Kidney (tissue), 22 donors: ENCODE measurements at places on chromosomes 6 and 20.

DNA sequence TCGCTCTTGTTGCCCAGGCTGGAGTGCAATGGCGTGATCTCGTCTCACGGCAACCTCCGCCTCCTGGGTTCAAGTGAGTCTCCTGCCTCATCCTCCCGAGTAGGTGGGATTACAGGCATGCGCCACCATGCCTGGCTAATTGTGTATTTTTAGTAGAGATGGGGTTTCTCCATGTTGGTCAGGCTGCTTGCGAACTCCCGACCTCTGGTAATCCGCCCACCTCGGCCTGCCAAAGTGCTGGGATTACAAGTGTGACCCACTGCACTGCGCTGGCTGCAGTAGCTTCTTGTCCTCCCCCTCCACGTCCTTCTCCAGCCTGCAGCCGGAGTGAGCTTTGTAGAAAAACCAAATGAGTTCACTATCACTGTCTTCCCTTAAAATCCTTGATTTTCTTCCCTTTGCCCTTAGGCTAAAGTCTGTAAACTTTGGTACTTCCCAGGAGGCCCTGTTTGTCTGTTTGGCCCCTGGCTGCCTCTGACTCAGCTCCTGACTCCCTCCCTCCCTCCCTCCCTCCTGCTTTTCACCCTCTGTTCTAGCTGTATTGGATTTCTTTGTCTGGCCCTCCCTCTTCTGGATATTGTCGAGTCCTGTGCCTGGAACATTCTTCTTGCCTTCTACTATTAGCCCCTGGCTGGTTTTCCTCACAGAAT, 12.9 kb downstream of the PARD6B start:
- peak; percentile 88 for DNase-seq

- DNase-seq = no peak
Measured at GRCh38 chr6:47241742-47242482, 67.8 kb downstream of the TNFRSF21 start.

- no peak for DNase-seq
Measured at GRCh38 chr6:133551436-133551835, 310.3 kb downstream of the EYA4 start.

GRCh38 chr6:154039231-154039842, at the start of gene OPRM1:
OPRM1 (plus strand) TSS chr6:154039240; CDS start chr6:154039545, 305 bp downstream.
- peak; percentile 92 for DNase-seq

- DNase-seq = peak; percentile 17
Measured at GRCh38 chr6:112618849-112619248, 271.7 kb downstream of the RFPL4B start.
